ENCODE measurements at places on chromosomes 3 and 15.

- no peak for DNase-seq
Measured at GRCh38 chr15:45276831-45277230, 24.8 kb downstream of the SLC28A2 start.

DNA sequence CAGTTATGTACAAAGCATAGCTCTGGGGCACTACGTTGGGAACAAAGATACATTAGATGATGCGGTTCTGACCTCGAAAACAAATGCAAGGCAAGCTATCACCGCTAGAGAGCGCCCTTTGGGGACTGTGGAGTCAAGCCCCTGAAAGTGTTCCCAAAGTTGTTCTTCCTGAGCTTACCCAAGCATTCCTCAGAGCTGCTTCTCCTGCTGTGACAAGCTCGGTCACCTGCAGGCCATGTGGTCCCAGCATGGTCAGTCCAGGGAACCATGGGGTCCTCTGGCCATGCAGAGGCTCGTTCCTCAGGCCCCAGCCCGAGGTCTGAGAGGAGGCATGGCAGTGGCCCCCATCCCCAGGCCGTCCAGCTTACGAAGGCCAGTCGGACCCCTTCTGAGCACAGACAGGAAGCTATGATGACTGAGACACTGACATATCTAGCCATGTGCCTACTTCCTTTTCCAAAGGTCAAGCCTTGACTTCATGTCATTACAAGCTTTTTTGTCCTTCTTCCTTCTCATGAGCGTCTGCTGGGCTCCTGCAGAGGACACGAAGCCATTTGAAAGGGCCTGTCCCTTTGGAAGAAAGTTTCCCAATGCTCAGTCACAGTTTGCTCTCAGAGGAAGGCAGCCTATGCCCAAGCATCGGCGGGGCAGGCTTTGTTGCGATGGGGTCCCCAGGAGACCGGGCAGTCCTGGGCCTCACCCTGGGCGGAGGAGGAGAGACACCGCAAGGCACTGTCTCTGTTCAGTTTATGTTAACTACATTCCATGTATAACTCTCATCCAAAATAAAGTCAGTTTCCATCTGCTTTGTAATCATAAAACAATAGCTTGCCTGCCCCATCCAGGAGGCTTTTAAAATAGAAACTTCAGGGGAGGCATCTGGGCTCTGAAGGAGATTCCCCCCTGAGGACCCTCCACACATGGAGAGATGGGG is 79.3 kb downstream of the ATP10A start:
- DNase-seq, result no peak

GRCh38 chr3:96705895-96706294 is 108.5 kb upstream of the EPHA6 start:
- DNase-seq, result no peak

DNA sequence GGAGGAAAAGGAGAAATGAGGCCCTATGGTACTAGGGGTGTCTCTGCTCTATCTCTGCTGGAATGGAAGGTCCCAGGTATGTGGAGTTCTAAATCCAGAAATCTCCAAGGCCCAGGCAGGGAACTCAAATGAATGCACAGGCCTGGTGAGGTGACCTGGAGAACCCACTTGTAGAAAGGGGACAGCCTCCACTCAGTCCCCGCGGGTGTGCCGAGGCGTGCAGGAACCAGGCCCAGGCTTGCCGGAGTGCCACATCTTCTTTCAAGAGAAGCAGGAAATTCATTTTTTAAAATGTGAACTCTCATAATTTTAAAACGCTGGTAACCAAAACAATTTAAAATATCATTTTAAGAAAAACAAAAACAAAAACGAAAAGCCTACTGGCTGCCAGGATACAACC is 32.2 kb upstream of the ADCY5 start:
- DNase-seq, result no peak

DNA sequence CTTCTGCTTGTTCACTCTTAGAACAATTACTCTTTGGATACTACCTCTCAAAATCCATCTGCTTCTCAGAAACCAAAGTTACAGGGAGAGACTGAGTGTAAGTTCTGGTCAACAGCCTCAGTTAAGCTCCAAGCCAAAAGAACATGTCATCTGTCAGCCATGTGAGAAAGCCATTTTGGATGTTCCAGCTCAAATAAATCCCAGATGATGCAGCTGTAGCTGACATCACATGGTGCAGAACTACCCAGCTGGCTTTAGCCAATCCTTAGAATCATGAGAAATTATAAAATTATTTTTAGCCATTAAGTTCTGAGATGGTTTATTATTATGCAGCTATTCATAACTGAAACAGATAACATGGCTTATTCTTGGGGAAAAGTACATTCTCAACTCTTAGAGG is 696.0 kb downstream of the ZNF385D start:
- no peak for DNase-seq

DNA sequence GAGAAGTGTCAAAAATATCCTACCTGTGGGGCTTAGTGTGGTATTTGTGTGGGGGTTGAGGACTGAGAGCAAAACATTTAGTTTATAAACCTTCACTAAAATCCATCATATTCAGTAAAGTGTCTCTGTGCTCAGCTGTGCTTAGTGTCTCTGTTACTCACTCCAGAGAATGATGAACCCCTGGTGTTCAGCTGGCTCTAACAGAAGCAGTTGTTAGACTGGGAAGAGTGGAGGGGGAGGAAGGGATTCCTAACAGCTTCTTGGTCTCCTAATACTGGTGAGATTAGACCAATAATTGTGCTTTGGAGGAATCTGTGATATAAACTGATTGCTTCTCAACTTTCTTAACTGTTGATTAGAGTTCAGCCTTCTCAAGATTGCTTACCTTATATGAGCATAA is 1123.5 kb downstream of the ROBO2 start:
- DNase-seq, result no peak

- no peak for DNase-seq
Measured at GRCh38 chr3:5466717-5467116, 279.2 kb downstream of the EDEM1 start.

DNA sequence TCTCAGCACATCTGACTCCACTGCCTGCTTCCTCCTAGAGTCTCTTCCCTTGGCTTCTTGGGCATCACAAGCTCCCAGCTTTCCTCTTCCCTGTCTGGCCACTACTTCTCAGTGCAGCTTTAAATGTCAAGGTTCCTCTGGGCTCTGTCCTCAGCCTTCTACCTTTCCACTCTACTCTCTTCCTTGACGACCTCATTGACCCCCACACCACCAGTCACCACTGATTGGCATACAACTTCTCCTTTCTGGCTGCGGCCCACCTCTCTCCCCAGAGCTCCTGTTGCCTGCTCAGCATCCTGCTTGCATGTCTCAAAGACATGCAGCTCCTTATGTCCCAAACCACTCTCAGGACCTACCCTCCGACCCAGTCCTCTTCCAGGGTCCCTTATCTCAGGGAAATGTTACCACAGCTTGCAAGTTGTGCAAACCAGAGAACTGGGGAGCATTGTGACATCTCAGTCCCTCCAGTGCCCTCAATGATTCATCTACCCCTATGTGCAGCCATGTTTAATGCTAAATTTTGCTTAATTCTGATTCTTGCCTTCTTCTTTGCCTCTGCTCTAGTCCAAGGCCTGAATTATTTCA is 49.9 kb downstream of the TRPM1 start:
- DNase-seq, result no peak

DNA sequence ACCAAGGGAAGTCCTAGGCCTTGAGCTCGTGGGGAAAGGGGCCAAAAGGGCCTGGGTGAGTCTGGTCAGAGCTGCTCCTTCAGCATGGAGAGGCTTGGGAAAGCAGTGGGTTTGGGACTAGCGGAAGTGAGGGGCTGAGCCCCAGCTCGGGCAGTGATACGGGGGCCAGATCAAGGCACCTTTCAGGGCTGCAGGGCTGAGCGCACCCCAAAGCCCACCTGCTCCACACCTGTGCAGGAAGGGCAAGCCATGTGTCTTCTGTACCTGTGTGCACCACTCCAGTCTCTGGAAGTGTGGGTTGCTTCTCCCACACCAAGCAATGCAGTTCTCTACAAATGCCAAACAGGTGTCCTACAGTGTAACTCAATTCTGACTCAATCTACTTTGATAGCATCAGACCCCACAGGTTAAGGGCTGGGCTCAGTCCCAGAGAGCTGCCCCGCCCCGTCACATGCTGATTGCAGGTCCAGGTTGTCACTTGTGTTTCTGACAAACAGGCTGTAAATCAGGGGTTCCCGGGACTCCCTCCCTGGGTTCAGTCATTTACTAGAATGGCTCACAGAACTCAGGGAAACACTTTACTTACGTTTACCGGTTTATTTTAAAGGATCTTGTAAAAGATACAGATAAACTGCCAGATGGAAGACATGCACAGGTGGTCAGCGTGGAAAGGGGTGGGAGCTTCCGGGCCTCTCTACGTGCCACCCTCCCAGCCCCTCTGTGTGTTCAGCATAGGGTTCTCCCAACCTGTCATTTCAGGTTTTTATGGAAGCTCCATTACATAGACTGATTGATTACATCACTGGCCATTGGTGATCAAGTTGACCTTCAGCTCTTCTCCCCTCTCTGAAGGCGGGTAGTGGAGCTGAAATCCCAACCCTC is 28.8 kb upstream of the KLF13 start:
- DNase-seq, result no peak

DNA sequence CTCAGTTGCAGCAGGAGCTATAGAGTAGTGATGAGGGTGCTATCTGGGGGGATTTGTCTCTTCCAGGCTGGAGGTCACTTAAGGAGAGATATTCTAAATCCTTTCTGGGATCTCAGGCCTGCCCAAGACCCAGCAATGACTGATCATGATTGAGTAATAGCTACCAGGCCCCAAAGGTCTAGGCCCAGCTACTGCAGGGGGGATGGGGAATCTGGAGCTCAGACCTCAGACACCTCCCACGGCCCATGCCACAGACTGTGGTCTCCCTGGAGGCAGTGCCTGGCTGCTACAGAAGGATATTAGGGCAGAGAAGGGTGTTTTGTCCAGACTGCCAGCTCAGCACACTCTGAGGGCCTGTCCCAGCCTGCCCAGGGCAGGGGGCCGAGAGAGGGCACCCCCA is 6.9 kb downstream of the SLC38A3 start:
- DNase-seq, result no peak

DNA sequence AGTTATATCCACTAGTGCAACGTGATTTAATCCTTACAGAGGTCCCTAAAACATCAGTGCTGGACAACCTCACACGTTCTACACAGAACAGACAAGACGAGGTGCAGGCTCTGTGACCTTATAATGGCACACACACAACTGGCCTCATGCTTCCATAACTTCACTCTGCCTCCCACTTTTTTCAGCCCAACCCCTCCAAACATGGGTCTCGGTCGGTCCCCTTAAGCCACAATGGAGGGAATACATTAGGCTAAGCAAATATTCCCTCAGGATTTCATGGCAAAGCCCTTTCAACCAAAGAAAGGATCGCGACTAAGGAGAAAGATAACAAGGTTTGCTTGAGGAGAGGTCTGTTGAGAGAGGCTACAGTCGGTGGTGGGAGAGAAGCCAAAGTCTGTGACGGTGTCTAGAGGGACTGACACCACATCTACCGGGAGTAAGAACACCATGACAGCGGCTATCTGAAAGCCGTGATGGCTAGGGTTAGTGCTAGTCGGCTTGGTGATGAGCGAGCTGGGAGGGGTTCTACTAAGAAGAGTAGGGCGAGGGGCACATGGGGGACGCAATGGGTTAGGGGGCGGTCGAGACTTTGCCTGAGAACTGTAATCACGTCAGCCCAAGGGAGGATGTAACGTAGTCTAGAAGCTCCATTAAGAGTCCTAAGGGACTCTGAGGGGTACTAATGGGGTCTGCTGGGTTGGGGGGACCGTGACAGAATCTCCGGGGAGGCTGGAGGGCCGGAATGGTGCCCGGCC is 1.0 kb downstream of the MYO9A start:
- no peak for DNase-seq

- peak; percentile 28 for DNase-seq
Measured at GRCh38 chr15:41022487-41023090, 69.3 kb downstream of the CHAC1 start.

GRCh38 chr3:170372190-170372879 is 14.8 kb downstream of the SKIL start:
- DNase-seq, result no peak

DNA sequence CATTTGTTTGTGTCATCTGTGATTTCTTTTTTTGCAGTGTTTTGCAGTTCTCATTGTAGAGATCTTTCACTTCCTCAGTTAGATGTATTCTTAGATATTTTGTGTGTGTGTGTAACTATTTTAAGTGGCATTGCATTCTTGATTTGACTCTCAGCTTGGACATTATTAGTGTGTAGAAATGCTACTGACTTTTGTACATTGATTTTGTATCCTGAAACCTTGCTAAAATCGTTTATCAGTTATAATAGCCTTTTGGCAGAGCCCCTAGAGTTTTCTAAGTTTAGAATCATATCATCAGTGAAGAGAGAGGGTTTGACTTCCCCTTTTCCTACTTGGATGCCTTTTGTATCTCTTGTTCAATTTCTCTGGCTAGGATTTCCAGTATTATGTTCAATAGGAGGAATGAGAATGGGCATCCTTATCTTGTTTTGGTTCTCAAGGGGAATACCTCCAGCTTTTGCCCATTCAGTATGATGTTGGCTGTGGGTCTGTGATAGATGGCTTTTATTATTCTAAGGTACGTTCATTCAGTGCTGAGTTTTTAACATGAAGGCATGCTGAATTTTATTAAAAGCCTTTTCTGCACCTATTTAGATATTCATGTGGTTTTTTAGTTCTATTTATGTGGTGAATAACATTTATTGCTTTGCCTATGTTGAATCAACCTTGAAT is 211.7 kb downstream of the MBNL1 start:
- no peak for DNase-seq

DNA sequence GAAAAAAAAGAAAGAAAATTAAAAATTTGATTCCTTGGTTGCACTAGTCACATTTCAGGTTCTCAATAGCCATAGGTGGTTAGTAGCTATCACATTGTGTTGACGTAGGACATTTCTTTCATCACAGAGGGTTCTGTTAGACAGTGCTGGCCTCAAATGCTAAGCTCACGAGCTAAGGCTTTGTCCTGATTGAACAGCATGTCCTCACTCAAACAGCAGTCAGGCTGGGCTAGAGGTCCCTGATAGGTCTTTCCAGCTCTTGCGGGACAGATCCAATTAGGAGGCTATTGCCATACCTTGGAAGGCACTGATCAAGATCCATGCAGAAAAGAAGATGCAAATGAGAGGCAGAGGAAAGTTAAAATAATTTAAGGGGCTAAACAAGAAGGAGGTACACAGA is 85.9 kb upstream of the HACD2 start:
- no peak for DNase-seq

- no peak for DNase-seq
Measured at GRCh38 chr3:149832086-149832485, 19.1 kb downstream of the RNF13 start.

GRCh38 chr15:26146202-26146601 is 283.1 kb upstream of the ATP10A start:
- no peak for DNase-seq

GRCh38 chr3:55333923-55334322 is 153.2 kb downstream of the WNT5A start:
- peak; percentile 54 for DNase-seq

GRCh38 chr3:192543163-192543562 is 184.2 kb downstream of the FGF12 start:
- no peak for DNase-seq
